ENCODE measurements at places on chromosomes 1 and 21.

GRCh38 chr1:52636721-52637695 is 4.0 kb downstream of the SHISAL2A start:
- DNase-seq, result peak; percentile 47

DNA sequence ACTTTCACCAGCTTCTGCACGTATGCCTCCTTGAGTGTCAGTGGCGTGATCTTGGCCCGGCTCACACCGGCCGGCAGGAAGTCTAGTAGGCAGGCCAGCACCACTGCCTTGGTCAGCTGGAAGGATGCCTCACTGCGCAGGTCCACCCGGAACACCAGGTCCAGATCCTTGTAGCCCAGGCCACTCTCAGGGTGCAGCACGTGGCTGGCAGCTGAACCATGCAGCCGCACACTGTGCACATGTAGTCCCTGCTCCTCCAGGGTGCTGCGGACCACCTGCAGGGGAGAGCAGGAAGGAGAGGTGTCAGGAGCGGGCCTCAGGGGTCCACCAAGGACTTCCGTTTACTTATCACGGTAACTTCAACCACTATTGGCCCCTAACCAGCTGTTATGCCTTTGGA is 6.0 kb downstream of the TENT5B start:
- DNase-seq, result no peak

GRCh38 chr1:19367584-19368041 is 55.5 kb downstream of the SLC66A1 start:
- no peak for DNase-seq

GRCh38 chr1:246506367-246506673 is 759 bp downstream of the SMYD3 start:
- no peak for DNase-seq

DNA sequence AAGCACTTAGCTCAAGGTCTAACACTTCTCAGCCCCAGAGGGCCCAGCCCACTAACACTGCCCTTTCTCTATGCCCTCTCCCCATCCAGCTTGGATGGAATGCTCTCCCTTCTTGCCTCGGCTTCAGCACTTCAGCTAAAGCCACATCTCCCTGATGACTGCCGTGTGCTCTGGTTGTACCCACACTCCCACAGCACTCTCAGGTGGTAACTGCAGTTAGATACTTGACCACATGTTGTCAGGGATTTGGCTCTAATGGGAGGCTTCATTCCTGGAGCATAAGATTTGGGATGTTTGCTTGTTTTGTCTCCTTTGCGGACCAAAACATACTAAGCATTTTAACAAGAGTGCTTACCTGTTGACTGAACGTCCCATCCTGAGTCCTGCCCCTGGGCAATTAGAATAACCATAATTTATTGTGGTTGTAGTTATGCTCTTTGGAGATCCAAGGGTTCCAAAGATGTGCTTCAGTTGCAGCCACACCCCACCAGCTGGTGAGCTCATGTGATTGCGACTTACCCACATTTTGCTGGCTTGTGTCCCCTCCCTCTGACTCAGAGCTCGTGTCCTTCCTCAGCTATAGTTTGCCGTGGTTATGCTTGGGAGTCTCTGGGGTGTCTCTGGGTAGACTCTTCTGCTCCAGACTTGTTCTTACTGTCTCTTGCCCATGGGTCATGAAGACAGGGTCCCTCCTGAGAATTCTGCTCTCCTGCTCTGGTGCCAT is 7.7 kb upstream of the SLC26A9 start:
- no peak for DNase-seq

- DNase-seq, result no peak
These were observed 22.9 kb downstream of the PADI4 start for GRCh38 chr1:17330856-17331255.

DNA sequence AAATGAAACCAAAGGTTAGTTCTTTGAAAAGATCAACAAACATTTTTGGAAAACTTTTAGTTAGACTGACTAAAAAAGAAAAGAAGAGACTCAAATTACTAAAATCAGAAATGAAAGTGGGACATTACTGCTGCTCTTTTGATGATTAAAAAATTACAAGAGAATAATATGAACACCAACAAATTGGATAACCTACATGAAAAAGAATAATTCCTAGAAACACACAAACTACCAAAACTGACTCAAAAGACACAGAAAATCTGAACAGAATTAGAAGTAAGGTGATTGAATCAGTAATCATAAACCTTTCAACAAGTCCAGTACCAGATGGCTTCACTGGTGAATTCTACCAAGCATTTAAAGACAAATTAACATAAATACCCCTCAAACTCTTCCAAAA is 5.6 kb downstream of the KIFAP3 start:
- DNase-seq, result no peak

GRCh38 chr1:95685081-95685480 is 451.1 kb downstream of the RWDD3 start:
- DNase-seq, result no peak

GRCh38 chr1:213466541-213466940 is 415.5 kb downstream of the RPS6KC1 start:
- DNase-seq, result no peak

GRCh38 chr1:244322791-244323521 is 128.8 kb downstream of the ADSS2 start:
- no peak for DNase-seq
